ENCODE measurements at places on chromosomes 11 and 22. TPM values are rescaled to one million over a fixed set of nuclear protein-coding genes. Genes with fewer than 3 reads are reported as not detected.

DNA sequence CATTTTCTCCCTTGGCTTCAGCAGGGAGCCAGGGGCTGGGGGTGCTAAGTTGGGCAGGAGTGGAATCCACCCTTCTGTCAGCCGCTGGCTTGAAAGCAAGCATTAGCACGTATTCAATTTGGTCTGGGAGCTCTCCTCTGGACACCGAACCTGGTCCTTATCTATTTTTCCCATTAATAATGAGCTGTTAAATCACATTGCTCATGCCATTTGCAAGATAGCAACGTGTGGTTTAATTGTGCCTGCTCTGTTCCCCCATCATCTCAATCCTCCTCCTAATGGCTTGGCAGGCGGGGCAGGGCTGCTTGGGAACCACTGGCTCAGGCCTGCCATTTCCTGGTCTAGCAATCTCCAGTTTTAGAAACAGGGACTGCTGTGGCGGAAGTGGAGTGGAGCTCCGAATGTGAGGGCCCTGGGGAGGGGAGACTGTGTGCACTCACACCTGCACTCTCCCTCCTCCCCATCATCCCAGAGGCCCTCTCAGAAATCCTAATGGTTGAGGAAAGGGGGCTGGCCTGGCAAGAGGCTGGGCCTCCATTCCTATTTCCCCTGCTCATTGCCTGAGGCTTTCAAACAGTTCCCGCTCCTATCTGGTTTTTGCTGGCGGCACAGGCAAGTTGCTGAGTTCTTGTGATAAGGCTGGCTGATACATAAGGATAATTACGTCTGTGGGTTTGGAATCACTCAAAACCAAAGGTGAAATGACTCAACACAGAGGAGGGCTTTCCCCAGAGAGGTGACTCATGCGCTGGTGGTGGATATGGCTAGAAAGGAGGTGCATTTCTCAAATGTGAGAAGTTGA lies 201.2 kb upstream of the E2F8 start:
- peak; percentile 48 for DNase-seq

GRCh38 chr11:35288817-35289541 lies 130.4 kb downstream of the SLC1A2 start:
- no peak for DNase-seq

DNA sequence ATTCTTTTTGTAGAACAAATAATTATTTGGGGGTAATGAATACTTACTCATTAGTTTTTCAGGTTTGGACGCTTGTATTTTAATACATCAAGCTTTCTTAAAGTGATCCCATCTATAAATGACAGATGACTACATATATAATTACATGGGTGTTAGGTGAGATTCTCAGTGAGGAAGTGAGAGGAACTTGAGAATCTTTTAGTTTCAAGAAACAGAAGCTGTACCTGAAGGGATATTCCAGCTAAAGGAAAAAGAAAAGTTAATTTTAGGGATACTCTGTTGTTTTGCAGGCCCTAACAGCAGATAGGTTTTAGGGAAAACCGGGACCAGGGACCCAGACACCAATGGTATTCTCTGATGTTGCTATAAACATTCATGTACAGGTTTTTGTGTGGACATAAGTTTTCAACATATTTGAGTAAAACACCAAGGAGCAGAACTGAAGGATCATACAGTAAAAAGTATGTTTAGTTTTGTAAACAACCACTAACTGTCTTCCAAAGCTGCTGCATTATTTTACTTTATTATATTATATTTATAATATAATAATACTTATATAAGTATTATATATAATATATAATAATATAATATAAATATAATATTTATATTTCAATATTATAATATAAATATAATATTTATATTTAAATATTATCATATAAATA lies 24.1 kb upstream of the PHOX2A start:
- DNase-seq = no peak

DNA sequence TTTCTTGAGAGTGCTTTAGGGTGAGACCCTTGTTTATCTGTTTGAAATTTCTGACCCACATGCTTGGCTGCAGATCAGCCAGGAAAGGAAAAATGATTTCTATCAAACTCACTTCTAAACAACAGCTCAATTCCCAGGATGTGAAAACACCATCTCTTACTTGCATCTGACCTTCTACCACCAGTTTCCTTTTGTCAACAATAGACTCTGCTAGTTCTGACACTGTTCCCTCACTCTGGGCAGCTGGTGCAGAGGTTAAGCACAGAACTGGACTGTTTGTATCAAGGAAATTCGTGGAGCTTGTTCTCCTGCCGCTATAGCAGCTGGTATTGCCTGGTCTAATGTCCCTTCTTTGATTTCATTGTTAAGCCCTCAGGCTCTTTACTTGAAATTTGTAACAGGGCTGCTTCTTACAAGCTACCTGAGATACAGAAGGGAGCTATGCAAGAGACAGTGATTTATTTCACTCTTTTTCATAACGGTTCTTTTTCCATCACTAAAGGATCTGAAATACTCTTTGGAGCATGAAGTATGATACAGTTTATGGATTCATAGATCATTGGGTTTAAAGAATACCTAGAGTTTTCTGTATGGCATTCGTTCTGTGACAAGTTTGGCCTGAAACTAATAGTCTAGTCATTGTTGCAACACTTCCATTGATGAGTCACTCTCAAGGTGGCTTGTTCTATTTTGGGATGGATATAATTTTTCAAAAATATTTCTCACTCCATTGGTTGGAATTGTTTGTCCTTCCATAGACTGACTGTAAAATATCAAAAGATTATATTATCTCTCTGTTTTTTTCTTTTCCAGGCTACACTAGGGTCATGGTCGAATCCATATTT lies 178.2 kb upstream of the ZC3H12C start:
- no peak for DNase-seq

DNA sequence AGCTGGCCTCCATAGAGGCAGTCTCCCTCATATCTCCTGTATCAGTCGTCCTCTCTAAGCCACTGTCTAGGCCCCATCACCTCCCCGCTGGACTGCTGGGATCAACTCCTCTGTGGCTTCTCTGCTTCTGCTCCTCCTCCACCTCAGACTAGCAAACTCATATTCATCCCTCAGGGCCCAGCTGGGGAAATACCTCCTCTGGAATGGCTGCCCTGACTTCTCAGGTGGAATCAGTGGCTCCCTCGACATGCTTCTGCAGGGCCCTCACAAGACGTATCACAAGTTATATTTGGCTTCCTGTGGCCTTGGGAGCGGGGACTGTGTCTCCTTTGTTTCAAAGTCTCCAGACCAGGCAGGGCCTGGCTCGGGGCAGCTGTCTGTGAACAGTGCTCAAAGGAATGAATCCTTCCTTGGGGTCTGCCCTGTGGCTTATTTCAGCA lies 10.0 kb downstream of the SLC29A2 start:
- DNase-seq = no peak

GRCh38 chr11:115144914-115145313 lies 359.3 kb downstream of the CADM1 start:
- DNase-seq = no peak

DNA sequence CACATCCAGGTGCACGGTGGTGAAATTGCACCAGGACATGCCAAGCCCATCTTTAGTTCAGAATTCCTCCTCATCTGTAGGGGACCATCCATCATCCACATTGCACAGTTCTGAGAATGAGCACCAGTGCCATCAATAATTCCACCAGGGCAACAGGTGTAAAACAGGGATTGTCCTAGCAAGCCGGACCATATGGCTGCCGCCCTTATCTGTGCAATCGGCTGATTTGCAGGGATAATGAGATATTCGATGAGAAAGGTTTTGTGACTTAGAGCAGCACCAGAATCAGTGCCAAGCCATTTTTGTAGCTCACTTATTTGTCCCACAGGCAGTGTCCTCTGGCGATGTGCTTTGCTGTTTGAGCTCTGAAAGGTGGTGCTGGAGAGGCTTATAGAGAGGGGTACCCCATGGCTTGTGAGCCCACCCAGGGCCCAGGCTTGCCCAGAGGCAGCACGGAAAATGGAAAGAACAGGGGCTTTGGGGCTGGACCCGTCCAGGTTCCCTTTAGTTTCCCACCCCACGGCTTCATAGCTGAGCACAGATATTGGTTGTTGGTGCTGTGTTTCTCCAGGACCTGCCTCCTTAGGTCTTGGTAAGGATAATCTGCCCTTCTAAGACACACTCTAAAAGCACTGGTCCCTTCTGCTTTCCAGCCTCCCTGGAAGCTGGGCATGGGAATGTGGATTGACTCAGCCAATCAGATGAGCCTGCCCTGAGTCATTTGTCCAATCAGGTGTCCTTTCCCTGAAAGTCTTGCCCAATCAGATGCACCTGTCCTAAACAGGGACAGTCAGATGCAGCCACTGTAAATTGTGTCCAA lies 84.0 kb upstream of the SHANK2 start:
- no peak for DNase-seq

- no peak for DNase-seq
These were observed 381.2 kb downstream of the MN1 start for GRCh38 chr22:27420195-27420816.

GRCh38 chr11:14065141-14065540 lies 102.6 kb downstream of the SPON1 start:
- no peak for DNase-seq

DNA sequence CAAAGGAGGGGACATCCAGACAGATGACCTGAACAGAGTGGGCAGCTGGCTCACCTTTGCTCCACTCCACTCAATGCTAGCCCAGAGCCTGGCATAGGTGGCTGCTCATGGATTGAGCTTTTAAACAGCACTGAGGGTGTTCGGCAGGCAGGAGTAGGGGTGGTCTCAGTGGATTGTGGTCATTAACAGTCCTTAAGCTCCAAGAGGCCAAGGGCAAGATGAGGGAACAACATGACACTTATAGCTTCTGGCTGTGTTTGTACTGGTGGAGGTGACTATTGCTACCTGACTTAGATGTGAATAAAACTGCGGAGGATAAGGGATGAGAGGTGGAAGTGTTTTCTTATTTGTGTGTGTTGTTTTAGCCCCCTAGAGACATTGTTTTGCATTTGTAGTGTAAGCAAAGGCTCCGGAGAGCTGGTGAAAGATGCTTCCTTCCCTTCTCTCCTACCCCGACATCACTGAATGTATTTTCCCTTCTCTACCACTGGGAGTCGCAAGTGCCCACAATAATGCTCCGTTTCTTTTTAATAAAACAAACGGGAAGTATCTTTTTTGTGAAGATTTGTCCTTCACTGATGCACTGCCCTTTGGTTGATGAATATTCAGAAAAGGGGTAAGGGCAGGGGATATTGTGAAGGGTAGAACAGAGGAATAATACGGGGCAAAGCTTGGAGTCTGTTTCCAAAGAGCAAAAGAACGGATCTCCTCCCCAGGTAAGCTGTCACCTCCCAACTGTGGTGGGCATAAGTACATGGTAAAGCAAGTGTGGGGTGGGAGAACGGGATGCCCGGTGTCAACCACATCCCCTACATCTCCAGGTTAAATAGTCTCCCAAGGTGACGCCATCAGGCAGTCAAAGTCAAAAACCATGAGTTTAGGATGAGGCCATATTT lies 27.5 kb upstream of the MTNR1B start:
- no peak for DNase-seq

- no peak for DNase-seq
These were observed 67.6 kb downstream of the PIWIL3 start for GRCh38 chr22:24706732-24707469.

DNA sequence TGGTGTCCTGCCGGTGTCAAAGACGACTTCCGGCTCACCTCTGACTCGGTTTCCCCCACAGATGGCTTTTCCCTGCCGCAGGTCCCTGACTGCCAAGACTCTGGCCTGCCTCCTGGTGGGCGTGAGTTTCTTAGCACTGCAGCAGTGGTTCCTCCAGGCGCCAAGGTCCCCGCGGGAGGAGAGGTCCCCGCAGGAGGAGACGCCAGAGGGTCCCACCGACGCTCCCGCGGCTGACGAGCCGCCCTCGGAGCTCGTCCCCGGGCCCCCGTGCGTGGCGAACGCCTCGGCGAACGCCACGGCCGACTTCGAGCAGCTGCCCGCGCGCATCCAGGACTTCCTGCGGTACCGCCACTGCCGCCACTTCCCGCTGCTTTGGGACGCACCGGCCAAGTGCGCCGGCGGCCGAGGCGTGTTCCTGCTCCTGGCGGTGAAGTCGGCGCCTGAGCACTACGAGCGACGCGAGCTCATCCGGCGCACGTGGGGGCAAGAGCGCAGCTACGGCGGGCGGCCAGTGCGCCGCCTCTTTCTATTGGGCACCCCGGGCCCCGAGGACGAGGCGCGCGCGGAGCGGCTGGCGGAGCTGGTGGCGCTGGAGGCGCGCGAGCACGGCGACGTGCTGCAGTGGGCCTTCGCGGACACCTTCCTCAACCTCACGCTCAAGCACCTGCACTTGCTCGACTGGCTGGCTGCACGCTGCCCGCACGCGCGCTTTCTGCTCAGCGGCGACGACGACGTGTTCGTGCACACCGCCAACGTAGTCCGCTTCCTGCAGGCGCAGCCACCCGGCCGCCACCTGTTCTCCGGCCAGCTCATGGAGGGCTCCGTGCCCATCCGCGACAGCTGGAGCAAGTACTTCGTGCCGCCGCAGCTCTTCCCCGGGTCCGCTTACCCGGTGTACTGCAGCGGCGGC lies 5.5 kb downstream of the B3GNT6 start:
- DNase-seq = peak; percentile 64

GRCh38 chr11:101612481-101612880 lies 28.7 kb upstream of the TRPC6 start:
- no peak for DNase-seq

- DNase-seq = no peak
These were observed 47.0 kb downstream of the CARD18 start for GRCh38 chr11:105092256-105093239.

GRCh38 chr11:10673501-10674062 lies 20.0 kb downstream of the IRAG1 start:
- DNase-seq = no peak

DNA sequence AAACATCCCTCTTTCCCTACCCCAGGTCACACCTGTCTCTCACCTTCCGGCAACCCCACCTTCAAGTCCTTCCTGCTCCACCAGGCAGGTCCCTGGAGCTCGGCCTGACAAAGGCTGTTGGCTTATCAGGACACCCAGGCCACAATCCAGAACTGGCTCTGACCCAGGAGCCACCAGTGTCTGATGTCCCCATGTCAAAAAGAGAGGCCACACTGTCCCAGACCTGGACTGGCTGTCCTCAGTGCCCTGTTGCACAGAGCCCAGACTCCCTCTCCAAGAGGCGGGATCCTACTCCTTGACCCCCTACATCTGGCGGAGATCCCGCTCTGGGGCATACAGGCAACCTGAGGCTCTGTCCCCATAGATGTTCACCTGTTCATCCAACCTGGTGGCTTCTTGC lies 116.0 kb downstream of the MN1 start:
- DNase-seq = no peak

GRCh38 chr11:61477727-61478148 lies 30.8 kb upstream of the LRRC10B start:
- no peak for DNase-seq

DNA sequence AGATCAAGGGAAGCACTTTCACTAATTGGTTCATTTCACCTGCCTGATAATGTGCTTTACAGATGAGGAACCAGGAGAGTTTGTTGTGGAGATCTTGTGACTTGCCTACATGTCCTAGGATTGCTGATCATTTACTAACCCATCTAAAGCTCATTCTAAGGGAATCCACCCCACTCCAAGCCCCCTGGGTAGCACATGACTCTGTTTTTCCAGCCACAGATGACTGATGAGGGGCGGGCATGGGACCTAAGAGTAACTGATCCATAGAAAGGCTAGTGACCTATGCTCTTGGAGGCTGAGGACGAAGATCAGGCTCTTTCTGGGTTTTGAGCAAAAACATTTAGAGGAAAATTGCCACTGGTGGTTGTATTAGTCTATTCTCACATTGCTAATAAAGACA lies 378.1 kb downstream of the CADM1 start:
- no peak for DNase-seq

Gene SHISAL1
- total RNA-seq = 1.1 TPM

Gene CRYBB3
- not detected for total RNA-seq

Gene SMTNL1
- total RNA-seq = not detected

Gene SLC17A6
- not detected for total RNA-seq

Gene FAT3
- 2.6 TPM for total RNA-seq

Gene ACR
- total RNA-seq = 1.6 TPM

Gene SULT4A1
- 0.57 TPM for total RNA-seq

Gene FBLN1
- total RNA-seq = 105 TPM

Gene SAA2
- total RNA-seq = 82.0 TPM
